ENCODE measurements at places on chromosomes 12 and 14. TPM values are rescaled to one million over a fixed set of nuclear protein-coding genes. Genes with fewer than 3 reads are reported as not detected.

GRCh38 chr14:77024171-77024691 is 4.3 kb downstream of the IRF2BPL start:
- DNase-seq = no peak

- no peak for DNase-seq
These were observed 28.6 kb upstream of the DNM1L start for GRCh38 chr12:32650508-32650907.

GRCh38 chr12:79834712-79835376 is 100.1 kb downstream of the PPP1R12A start:
- DNase-seq = no peak

Gene CLEC4C
- total RNA-seq = not detected

Gene HOXC12
- not detected for total RNA-seq

Gene ALX1
- under 0.01 TPM for total RNA-seq

Gene WSCD2
- total RNA-seq = 2.9 TPM

Gene CTSG
- total RNA-seq = not detected
